GM23248 (cell line): ENCODE measurements at places on chromosomes 5 and 9. TPM values are rescaled to one million over a fixed set of nuclear protein-coding genes. Genes with fewer than 3 reads are reported as not detected.

GRCh38 chr5:66285343-66285922, 141.3 kb downstream of the SREK1 start:
- no peaks in the 10 kb centered on the region for H3K27me3 ChIP-seq
- no peak for DNase-seq
- H3K36me3 ChIP-seq = no peaks in the 10 kb centered on the region
- H3K27ac ChIP-seq = no peak overlapping the region
- no peak overlapping the region for H3K4me3 ChIP-seq

GRCh38 chr5:79157305-79157704, 45.7 kb downstream of the BHMT start:
- no peaks in the 10 kb centered on the region for H3K36me3 ChIP-seq
- H3K27me3 ChIP-seq = no peaks in the 10 kb centered on the region
- DNase-seq = no peak
- H3K4me3 ChIP-seq = no peak overlapping the region
- H3K27ac ChIP-seq = no peak overlapping the region

PCDHB5 gene
- total RNA-seq = 0.43 and 1.3 TPM in 2 replicates

- no peaks in the 10 kb centered on the region for H3K27me3 ChIP-seq
- H3K4me3 ChIP-seq = no peak overlapping the region
- no peak overlapping the region for H3K27ac ChIP-seq
- no peak for DNase-seq
Observed at GRCh38 chr9:93128011-93128714, 5.9 kb downstream of the NINJ1 start.

SOX30 gene
- total RNA-seq = not detected in 2 replicates
